GF-D8 (cell line): ENCODE measurements at places on chromosomes 16 and 17.

GRCh38 chr16:66924527-66925321 lies 611 bp downstream of the RRAD start:
- DNase-seq, result no peak

- DNase-seq, result no peak
These were observed 21.4 kb downstream of the PIK3R5 start for GRCh38 chr17:8944083-8944482.

DNA sequence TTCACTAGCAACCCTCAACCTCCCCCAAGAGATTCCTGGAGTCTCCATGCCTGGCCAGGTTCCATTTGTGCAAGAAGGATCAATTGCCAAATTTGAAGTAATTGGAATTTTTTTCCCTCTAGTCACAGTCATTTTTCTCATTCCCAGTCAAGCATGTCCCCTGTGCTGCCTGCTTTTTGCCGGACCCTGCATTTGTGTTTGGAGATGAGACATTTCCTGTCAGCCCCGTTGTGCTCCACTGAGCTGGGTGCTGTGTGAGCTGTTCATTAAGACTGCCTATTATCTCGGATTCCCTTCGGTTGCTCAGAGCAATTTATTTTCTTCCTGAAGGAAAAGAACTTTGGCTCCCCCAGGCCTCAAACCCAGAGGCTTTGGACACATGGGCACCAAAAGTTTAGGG lies 201.0 kb upstream of the NLRP1 start:
- DNase-seq, result no peak

- DNase-seq, result peak; percentile 54
These were observed 2.1 kb downstream of the SAMD14 start for GRCh38 chr17:50127697-50128361.

DNA sequence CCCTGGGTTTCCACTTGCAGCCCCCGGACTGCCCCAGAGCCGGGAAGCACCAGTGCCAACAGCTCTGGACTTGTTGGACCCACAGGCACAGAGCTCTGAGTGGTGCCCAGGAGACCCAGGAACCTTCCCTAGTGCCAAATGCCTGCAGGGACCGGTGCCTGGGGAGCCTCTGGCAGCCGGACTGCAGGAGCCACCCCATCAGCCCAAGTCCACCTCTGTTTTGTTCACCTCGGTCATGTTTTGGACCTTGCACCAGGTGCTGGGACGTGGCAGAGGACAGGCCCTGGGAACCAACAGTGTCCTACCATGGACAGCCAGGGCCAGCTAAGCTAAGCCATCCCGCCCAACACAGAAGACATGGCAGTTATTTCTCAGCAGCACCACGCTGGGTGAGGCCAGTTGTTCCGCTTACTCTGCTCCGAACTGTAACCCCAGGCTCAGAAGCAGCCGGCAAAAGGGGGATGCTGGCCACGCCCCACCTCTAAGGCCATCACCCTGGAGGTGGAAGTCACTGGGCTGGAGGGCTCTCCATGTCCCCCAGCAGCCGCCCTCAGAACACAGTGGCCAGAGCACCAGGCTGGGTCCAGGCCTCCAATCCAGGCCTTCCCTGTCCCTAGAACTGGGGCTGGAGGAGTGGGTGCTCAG lies 79.8 kb downstream of the AMFR start:
- no peak for DNase-seq

GRCh38 chr16:11157143-11157542 lies 98.9 kb downstream of the SOCS1 start:
- no peak for DNase-seq
